Activated T-helper 2 cell treated with anti-CD3 and anti-CD28 coated beads, Interferon-gamma antibody, Interleukin-2, Interleukin-4, amounts not matched to agents 10 μg/mL and 5 μg/mL and 100 μg/mL, durations not matched to agents 14 hours and 24 hours and 36 hours (primary cell): ENCODE measurements at places on chromosomes 13 and 19. TPM values are rescaled to one million over a fixed set of nuclear protein-coding genes. Genes with fewer than 3 reads are reported as not detected.

DNA sequence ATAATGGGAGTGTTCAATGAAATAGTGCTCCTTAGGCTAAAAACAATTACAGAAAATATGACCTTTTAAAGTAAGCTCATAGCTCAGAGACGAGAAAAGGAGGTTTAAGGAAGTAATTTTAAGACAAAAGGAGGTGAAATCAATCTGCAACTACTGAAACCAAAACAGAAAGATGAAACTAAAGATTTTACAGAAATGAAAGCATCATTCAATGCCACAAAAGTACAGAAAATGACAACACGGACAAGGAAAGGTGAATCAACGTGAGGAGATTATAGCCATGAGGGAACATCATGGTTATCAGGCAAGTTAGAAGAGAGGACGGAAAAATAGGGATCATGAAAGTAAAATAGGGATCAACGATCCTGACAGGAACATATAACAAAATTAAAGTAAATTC is 745.2 kb downstream of the PCDH17 start:
- DNase-seq: no peak

GRCh38 chr13:33100886-33101285 is 84.7 kb downstream of the KL start:
- DNase-seq: no peak

- no peak for DNase-seq
Measured at GRCh38 chr13:100234524-100235136, 145.7 kb downstream of the PCCA start.

DNA sequence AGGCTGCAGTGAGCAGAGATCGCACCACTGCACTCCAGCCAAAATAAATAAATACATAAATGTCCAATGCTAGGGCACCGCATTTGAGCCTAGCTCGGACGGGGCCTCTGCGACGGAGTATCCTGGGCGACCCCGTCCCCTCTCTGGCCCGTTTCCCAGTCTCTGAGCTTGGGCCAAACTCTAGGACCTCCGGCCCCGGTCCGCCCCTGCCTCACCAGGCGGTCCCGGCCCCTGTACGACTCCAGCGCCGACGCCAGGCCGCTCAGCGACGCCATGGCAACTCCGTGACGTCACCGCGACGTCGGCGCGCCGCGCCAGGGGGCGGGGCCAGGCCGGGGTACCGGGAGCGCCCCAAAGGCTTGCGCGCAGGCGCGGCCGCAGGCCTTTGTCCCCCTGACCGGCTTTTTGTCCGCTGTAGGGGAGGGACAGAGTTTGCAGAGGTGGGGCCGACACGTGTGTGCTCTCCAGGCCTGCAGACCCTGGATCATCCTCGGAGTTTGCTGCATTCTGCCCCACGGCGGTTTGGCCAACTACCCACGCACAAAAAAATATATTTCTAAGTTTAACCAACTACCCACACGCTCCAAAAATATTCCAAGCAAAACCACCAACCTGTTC is at the start of gene PEX11G:
Gene PEX11G, minus strand, starts transcription at position 300 of the 618 bp plus-strand sequence. Its CDS starts 25 bp downstream, at position 275.
- DNase-seq: peak; percentile 87

DNA sequence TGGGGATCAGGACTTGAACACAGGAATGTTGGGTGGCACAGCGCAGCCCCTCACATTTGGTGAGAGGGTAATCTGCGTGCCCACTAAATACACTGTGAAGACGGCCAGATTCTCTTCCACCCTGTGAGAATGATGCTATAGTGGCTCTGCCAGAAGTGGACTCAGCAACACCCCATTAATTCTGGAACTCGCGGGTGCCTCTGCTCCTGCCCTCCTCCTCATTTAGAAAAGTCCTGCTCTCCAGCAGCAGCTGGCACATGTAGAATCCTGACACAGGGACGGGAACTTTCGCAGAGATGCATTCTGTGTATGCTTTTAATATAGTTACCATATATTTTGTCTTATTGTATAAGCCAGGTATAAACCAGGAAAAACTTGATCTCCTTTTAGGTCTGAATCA is 57.3 kb downstream of the EFNB2 start:
- no peak for DNase-seq

DNA sequence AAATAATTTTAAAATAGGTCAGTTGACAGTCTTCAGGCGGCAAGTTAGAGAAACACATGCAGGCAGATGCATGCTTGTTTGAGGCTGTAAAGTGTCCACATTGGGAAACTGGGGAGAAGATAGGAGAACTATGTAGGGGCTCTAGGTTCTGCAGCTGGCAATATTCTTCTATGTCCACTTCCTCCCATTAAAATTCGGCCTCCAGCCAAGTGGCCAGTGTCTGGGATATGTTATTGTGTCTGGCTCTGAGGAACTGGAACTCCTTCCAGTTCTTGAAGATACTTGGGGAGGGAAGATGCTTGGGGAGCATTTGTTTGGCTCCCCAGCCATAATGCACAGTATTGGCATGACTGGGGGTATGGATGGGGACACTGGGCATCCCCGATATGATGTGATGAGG is 20.9 kb upstream of the KLF2 start:
- no peak for DNase-seq

DNA sequence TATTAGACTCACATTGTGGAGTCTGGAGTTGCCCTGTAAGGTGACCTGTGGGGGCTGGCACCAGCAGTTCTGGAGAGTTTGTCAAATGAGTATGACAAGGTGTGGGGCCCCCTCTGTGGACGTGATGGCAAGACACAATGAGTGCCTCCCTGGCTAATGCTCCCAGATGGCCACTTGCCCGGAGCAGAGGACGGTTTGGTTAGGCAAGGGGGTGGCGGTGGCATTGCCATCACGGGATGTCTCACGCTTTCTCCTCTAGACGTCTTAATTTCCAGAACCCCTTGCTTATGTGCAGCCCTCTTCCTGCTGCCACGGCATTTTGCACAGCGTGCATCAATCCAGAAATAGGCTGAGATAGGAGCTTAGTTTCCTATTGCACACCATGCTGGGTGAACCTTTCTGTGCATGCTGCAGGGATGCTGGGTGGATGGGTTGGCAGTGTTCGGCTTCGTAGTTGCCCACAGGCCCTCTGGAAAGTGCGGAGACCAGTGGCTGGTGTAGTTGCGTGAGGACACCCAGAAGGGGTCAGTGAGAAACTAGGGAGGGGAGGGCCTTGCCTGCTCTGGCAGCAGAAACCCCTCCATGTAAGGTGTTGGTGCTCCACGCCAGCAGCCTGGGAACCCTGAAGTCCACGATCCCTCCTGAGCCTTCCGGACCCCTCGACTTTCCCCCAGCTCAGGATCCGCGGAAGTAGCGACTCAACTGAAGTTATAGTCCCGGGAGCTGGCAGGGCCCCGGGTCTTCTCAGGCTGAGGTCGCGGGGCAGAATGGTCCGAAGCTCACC is 18.1 kb upstream of the LRP3 start:
- DNase-seq: no peak

DNA sequence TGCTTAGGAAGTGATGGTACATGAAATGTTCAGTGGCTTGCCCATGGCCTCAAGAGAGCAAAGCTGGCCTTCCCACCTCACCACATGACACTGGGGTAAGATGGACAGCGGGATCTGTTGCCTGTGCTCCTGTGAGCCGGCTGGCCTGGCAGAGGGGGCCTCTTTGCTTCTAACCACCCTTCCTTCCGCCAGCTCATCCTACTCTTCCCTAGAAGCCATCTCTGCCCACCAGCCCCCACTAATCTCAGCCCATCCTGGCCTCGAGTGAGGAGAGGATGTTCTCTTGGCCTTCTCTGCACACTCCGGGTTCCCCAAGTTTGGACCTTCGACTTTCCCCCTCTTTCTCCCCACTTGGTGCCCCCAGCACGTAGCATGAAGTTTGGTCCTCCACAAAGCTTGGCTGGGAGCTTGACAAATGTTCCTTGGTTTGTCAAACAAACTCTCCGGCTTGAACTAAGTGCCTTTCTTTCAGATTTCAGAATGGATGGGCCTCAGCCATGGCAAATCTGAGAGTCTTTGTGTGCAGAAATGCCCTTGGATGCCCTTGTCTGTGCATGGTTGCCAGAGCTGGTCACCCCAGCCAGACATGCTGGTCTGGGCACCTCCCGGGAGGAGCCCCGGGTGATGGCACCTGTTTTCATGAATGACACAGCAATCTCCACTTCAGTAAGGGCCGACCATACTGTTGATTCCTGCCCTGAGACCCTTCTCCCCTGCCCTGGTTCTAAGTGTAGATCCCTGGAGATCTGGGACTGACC is 145.5 kb downstream of the URI1 start:
- no peak for DNase-seq

- no peak for DNase-seq
Measured at GRCh38 chr13:75325711-75326110, 156.3 kb downstream of the TBC1D4 start.

DNA sequence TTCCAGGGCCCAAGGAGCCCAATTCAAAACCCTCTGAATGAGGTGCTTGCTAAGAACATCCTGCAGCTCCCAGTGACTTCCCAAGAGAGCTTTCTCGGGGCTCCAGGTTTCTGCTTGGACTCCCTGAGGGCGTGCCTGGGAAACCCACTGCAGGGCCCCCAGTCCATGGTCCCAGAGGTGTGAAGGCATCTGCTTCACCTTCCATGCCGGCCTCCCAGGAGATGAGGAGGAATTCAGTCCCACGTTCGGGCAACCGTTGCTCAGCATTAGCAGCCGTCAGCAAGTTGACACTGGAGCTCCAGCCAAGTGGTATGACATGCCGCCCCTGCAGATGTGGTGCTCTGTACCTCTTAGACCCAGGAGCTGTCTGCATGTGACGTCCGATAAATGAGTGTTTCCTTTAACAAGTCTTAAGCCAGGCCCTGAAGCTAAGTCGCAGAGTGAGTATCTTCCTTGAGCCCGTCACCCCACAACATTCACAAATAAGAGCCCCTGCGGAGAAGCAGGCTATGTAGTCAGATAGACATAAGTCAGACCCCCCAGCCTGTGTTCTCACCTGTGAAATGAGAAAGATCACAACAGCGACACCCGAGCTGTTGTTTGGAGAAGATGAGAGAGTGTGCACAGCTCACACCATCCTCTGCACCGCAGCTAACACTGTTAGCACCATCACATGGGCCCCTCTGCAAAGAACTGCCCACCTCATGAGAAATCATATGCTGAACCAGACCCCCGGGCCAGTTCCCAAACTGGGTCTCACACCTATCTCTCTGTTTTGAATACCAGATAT is 150.3 kb downstream of the KATNAL1 start:
- no peak for DNase-seq

DNA sequence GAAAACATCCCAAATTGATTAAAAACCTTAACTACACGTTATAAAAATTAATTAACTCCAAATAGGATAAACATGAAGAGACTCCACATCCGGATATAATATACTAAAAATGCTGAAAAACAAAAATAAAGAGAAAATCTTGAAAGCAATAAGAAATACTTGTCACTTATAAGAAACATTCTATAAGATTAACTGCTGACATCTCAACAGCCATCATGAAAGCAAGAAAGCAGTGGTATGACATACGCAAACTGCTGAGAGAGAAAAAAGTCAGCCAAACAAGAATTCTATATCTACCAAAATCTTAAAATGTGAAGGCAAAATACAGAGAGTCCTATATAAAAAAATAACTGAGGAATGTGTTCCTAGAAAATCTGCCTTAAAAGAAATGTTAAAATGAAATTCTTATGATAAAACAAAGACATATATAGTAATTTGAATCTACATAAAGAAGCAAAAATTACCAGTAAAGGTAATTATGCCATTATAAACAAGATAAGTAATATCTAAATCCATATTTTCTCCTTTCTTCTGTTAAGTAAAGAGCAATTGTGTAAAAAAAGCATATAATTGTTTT is 1851.1 kb downstream of the PCDH9 start:
- no peak for DNase-seq

GRCh38 chr13:106096661-106097092 is 438.8 kb downstream of the EFNB2 start:
- no peak for DNase-seq

GRCh38 chr13:99760456-99760855 is 211.1 kb downstream of the ZIC5 start:
- no peak for DNase-seq

DNA sequence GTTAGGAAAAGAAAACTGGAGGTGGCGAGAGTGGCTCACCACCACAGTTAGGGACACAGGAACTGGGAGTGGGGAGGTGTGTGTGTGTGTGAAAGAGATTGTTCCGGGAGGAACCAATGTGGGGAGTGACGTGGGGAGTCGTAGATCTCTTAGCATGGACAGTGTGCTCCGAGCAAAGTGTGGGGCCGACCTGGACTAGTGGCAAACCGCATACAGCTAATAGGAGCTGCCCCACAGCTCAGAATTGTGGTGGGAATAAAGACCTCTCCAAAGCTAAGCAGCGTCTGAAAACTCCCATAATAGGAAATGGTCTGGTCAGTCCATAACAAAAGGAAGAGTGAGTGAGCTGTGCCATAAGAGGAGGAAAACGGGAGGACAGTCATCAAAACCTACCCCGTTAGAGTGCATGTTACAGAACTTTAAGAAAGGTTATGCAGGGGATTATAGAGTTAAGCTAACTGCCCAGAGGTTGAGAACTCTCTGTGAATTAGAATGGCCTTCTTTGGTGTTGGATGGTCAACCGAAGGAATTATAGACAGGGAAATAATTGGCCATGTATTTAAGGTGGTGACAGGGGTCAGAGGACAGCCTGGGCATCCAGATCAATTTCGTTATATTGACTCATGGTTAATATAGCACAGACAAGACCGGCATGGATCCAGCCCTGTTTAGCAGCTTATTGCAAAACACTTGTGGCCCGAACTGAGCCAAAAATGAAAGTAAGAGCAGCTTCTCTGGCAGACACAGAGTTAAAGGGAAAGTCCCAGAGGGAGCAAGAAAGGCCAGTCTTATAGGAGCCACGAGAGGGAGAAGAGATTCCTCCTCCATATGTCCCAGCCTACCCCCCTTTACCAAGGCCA is 8.9 kb upstream of the SLC15A1 start:
- no peak for DNase-seq

GRCh38 chr13:23767838-23768237 is 121.4 kb downstream of the MIPEP start:
- DNase-seq: no peak

GRCh38 chr13:51479199-51479523 is 26.3 kb upstream of the INTS6 start:
- DNase-seq: no peak

- no peak for DNase-seq
Measured at GRCh38 chr13:80577285-80577684, 236.4 kb upstream of the SPRY2 start.

GRCh38 chr13:67763384-67763783 is 533.2 kb upstream of the PCDH9 start:
- DNase-seq: no peak

DNA sequence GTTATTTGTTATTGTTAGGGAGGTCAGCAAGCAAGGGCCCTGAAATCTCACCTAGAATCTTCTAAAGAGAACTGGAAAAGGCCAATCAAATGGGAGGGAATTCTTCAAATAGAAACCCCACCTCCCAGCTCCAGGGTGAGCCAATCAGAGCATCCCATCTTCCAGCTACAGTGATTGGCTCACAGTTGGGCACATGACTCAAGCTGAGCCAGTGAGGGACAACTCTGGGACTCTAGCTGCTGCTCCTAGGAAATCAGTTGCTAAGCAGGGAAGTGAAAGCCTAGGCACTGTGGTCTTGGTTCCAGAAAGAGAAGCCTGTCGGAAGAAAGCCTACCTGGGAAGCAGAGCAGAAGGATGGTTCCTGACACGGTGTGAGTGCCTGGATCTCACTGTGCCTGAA is 13.4 kb downstream of the TM6SF2 start:
- DNase-seq: no peak

GRCh38 chr19:29529646-29530539 is 4.1 kb downstream of the VSTM2B start:
- no peak for DNase-seq

Gene TYROBP
- total RNA-seq: 0.39 TPM in 1 of 2 replicates, not detected in the other

Gene SERP2
- total RNA-seq: 0.25 TPM in 1 of 2 replicates, not detected in the other

Gene TMEM150B
- 0.41 and 0.46 TPM in 2 replicates for total RNA-seq

Gene POLR2I
- total RNA-seq: 68.9 and 75.3 TPM in 2 replicates

Gene FEM1A
- 18.1 and 18.6 TPM in 2 replicates for total RNA-seq

Gene NCR1
- not detected in 2 replicates for total RNA-seq
